ENCODE measurements at places on chromosomes 6 and 20. TPM values are rescaled to one million over a fixed set of nuclear protein-coding genes. Genes with fewer than 3 reads are reported as not detected.

GRCh38 chr20:45993197-45993951 lies 15.3 kb upstream of the MMP9 start:
- peaks cover 6% of the 10 kb centered on the region for H3K4me1 ChIP-seq
- no peak for DNase-seq
- no peak overlapping the region for H3K4me3 ChIP-seq
- H3K27me3 ChIP-seq, result peaks cover 23% of the 10 kb centered on the region
- no peak overlapping the region for H3K27ac ChIP-seq

Gene FAM209B
- total RNA-seq, result 0.55 TPM

Gene TBC1D22B
- 13.5 TPM for total RNA-seq

GRCh38 chr6:148516617-148517016 lies 174.0 kb downstream of the SASH1 start:
- H3K36me3 ChIP-seq, result peaks cover 39% of the 10 kb centered on the region
- H3K27me3 ChIP-seq, result no peaks in the 10 kb centered on the region
- peaks cover 44% of the 10 kb centered on the region for H3K4me1 ChIP-seq
- H3K4me3 ChIP-seq, result no peak overlapping the region

DNA sequence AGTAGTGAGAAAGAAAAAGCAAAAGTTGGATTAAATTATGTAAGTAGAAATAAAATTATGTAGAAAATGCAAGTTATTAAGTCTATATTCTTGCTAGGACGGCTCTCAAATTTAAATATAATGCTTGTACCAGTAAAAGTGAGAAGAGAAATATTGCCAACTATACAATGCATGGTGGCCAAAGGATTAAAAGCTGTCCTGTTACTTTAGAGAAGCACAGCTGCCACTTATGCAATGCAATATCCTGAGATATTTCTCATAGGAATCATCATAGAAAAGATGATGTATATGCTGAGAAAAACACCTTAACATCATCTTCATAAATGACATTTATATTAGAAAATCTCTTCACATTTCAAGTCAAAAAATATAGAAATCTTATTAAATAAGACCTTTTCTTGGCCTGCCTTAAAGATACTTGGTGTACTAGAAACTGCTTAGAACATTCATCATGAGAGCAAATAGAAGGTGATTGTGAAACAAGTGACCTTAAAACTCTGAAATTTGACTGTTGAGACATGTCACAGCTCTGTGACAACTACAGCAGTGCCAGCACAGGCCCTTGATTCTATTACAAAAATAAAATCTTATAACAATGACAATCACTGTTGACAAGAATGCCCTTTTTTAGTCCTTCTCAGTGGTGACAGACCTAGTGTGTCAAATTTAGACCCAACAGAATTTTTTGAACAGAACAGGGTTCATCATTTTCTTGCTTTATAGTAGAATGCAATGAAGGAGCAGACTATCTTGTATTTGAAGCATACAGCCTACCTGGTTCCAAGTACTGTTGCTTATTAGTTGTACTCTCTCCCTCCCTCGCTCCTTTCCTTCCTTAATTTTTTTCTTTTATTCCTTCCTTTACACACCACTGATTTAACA lies 173.1 kb downstream of the CLVS2 start:
- no peak for DNase-seq
- H3K27me3 ChIP-seq, result peaks cover 12% of the 10 kb centered on the region
- H3K4me3 ChIP-seq, result no peak overlapping the region
- H3K4me1 ChIP-seq, result no peaks in the 10 kb centered on the region

- no peak for DNase-seq
- peaks cover 31% of the 10 kb centered on the region for H3K4me1 ChIP-seq
Observed at GRCh38 chr6:22320750-22321149, 23.9 kb upstream of the PRL start.

Gene MRPS26
- 40.1 TPM for total RNA-seq

Gene DEFB132
- not detected for total RNA-seq

GRCh38 chr6:149474108-149474935 lies 10.5 kb downstream of the ZC3H12D start:
- no peaks in the 10 kb centered on the region for H3K36me3 ChIP-seq
- H3K27me3 ChIP-seq, result no peaks in the 10 kb centered on the region
- no peak overlapping the region for H3K4me3 ChIP-seq
- DNase-seq, result no peak
- H3K27ac ChIP-seq, result no peak overlapping the region

- no peaks in the 10 kb centered on the region for H3K27me3 ChIP-seq
- no peak for DNase-seq
- H3K4me1 ChIP-seq, result peaks cover 26% of the 10 kb centered on the region
- H3K4me3 ChIP-seq, result no peak overlapping the region
- peak overlapping the region; percentile 74 for H3K27ac ChIP-seq
- no peaks in the 10 kb centered on the region for H3K36me3 ChIP-seq
Observed at GRCh38 chr6:151284548-151285017, 44.8 kb downstream of the AKAP12 start.

- no peak overlapping the region for H3K4me3 ChIP-seq
- no peak for DNase-seq
- H3K27ac ChIP-seq, result no peak overlapping the region
- H3K4me1 ChIP-seq, result peaks cover 15% of the 10 kb centered on the region
- H3K27me3 ChIP-seq, result peaks cover 13% of the 10 kb centered on the region
Observed at GRCh38 chr20:37898233-37899104, 4.5 kb upstream of the VSTM2L start.

DNA sequence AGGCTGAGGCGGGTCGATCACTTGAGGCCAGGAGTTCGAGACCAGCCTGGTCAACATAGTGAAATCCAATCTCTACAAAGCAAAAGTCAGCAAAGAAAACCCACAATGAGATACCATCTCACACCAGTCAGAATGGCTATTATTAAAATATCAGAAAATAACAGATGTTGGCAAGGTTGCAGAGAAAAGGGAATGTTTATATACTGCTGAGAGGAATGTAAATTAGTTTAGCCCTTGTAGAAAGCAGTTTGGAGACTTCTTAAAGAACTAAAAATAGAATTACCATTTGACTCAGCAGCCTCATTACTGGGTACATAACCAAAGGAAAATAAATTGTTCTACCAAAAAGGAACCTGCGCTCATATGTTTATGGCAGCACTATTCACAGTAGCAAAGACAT lies 16.7 kb upstream of the GCM1 start:
- H3K36me3 ChIP-seq, result no peaks in the 10 kb centered on the region
- H3K27me3 ChIP-seq, result no peaks in the 10 kb centered on the region
- DNase-seq, result no peak
- no peak overlapping the region for H3K27ac ChIP-seq

Gene PTCRA
- total RNA-seq, result not detected

GRCh38 chr6:124694139-124694705 lies 268.0 kb upstream of the RNF217 start:
- DNase-seq, result no peak
- no peaks in the 10 kb centered on the region for H3K36me3 ChIP-seq
- peaks cover 4% of the 10 kb centered on the region for H3K4me1 ChIP-seq

GRCh38 chr6:3747100-3747737 lies 4.3 kb downstream of the PXDC1 start:
- H3K4me3 ChIP-seq, result peak overlapping the region; percentile 77
- H3K4me1 ChIP-seq, result peaks cover 75% of the 10 kb centered on the region
- no peaks in the 10 kb centered on the region for H3K27me3 ChIP-seq
- DNase-seq, result peak; percentile 78
- peak overlapping the region; percentile 92 for H3K27ac ChIP-seq
- H3K36me3 ChIP-seq, result peaks cover 18% of the 10 kb centered on the region

- no peak for DNase-seq
- H3K27ac ChIP-seq, result no peak overlapping the region
- no peaks in the 10 kb centered on the region for H3K27me3 ChIP-seq
Observed at GRCh38 chr6:105814745-105815536, 271.2 kb upstream of the PRDM1 start.

DNA sequence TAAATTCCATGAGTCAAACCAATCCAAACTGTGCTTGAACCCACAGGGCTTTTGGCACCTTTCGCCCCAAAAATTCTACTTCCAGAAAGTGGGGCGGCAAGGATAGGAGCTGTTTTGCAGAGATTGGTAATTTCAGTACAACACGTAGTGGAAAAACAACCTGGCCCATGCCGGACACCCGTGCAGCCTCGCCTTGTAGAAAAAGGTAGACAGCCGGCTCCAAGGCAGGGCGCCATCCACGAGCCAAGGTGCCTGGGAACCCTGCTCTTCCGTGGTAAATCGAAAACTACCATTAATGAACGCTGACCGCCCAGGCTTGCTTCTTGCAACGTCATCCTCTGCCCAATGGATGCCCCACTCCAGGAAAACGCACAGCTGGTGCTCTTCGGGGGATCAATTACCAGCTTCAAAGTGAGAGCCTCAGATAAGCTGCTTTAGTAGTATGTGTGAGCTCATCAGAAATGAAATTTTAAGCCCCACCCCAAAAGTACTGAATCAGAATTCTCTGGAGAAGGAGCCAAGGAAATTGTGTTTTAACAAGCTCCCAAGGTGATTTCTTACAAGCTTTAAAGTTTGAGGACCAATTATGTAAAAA lies 1.8 kb downstream of the OOEP start:
- H3K27ac ChIP-seq, result no peak overlapping the region
- no peaks in the 10 kb centered on the region for H3K36me3 ChIP-seq
- DNase-seq, result no peak
- H3K4me1 ChIP-seq, result no peaks in the 10 kb centered on the region
- H3K27me3 ChIP-seq, result peaks cover 10% of the 10 kb centered on the region

- DNase-seq, result no peak
- H3K27ac ChIP-seq, result peak overlapping the region; percentile 87
- peaks cover 28% of the 10 kb centered on the region for H3K4me1 ChIP-seq
Observed at GRCh38 chr6:136250686-136251008, 536 bp upstream of the MTFR2 start.
